Activated CD4-positive, alpha-beta T cell treated with anti-CD3 and anti-CD28 coated beads for 1 hour (primary cell): ENCODE measurements at places on chromosomes 4 and X.

DNA sequence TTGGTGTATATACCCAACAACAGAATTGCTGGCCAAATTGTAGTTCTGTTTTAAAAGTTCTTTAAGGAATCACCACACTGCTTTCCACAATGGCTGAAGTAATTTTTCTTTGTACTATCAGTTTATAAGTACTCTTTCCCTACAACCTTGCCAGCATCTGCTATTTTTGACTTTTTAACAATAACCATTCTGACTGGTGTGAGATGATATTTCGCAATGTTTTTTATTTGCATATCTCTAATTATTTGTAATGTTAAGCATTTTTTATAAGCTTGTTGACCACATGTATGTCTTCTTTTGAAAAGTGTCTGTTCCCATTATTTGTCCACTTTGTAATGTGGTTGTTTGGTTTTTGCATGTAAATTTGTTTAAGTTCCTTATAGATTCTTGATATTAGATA lies 509.9 kb upstream of the POU3F4 start:
- no peak for DNase-seq

GRCh38 chr4:179292468-179292867 lies 1850.2 kb upstream of the AGA start:
- no peak for DNase-seq

- no peak for DNase-seq
These were observed 41.4 kb downstream of the GUCY2F start for GRCh38 chrX:109440475-109440874.

DNA sequence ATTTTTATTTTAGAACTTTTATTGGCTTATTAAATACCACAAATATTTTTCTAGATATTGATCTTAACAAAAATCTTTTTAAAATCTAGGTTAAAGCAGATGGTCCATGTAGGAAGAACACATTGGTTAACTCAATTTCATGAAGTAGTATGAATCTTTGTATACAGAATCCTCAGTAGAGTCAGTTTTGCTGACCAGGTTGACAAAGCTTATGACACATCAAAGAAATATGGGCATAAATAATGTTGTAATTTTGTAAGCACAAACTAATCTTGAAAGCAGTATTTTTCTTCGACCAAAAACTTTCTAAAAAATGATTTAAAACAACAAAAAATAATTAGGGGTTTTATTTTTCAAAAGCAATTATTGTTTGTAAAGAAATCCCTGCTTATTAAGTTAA lies 479.3 kb upstream of the PCDH10 start:
- DNase-seq = no peak

DNA sequence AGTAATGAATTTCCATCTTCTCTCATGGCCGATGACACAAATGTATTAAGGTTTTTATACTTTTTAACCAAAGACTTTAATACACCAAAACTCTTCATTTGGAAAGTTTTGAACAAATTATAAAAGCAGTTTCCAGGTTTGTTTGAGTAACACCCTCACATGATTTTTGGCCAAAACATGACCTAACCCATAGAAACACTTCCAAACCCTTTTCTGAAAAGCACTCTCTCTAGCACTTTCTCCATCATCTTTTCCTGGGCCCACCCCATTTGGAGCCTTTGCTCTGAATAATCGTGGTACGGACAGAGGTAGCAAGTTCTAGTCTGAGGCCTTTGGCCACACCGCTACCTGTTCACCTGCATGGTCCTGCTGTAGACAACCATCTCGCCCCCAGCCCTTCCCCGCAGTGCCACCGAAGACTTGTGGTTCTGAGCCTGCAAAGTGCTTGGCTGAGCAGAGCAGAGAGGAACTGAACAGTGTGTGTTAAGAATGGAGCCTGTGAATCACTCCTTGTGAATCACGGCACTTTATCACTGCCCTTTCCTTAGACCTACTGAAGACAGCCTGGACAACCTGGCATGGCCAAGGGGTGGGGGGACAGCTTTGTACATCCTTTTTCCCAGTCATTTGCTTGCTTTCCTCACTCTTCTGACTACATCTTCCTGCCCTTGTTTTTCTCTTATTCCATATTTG lies 181.8 kb downstream of the PTTG2 start:
- no peak for DNase-seq

- no peak for DNase-seq
These were observed 127.2 kb downstream of the FNIP2 start for GRCh38 chr4:158895797-158896576.

GRCh38 chrX:56025872-56026571 lies 206.1 kb upstream of the KLF8 start:
- DNase-seq = no peak

- DNase-seq = no peak
These were observed 18.4 kb downstream of the NMU start for GRCh38 chr4:55617587-55618197.

DNA sequence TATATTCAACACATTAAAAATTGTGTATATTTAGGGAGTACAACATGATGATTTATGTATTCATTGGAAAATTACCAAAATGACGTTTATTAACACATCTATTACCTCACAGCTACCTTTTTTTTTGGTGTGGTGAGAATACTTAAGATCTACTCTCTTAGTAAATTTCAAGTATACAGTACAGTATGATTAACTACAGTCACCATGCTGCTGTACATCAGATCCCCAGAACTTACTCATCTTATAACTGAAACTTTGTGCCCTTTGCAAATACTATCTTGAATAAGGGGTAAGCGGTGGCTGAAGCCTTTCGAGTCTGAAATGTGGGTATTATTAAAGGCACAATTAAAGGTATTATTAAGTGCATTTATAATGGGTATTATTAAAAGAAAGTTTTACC lies 976 bp downstream of the PHKA1 start:
- DNase-seq = no peak

GRCh38 chrX:3263681-3264126 lies 82.7 kb downstream of the MXRA5 start:
- DNase-seq = no peak

GRCh38 chrX:107482046-107482445 lies 32.6 kb downstream of the FRMPD3 start:
- no peak for DNase-seq

DNA sequence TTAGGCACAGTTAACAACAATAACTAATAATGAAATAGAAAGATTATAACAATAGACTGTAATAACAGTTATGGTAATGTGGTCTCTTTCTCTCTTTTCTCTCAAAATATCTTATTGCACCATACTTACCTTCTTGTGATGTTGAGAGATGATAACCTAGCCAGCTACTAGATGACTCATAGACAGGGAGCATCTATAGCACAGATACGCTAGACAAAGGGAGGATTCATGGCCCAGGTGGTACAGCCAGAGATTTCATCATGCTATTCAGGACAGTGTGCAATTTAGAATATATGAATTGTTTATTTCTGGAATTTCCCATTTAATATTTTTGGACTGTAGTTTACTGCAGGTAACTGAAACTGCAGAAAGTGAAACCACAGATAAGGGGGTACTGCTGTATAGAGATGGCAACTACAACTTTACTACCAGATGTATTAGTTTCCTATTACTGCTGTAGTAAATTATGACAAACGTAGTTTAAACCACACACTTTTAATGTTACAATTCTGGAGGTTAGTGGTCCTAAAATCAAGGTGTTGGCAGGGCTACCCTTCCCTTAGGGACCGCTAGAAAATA lies 41.8 kb upstream of the MAGED1 start:
- no peak for DNase-seq

GRCh38 chr4:163384926-163385325 lies 41.2 kb downstream of the NPY5R start:
- no peak for DNase-seq

DNA sequence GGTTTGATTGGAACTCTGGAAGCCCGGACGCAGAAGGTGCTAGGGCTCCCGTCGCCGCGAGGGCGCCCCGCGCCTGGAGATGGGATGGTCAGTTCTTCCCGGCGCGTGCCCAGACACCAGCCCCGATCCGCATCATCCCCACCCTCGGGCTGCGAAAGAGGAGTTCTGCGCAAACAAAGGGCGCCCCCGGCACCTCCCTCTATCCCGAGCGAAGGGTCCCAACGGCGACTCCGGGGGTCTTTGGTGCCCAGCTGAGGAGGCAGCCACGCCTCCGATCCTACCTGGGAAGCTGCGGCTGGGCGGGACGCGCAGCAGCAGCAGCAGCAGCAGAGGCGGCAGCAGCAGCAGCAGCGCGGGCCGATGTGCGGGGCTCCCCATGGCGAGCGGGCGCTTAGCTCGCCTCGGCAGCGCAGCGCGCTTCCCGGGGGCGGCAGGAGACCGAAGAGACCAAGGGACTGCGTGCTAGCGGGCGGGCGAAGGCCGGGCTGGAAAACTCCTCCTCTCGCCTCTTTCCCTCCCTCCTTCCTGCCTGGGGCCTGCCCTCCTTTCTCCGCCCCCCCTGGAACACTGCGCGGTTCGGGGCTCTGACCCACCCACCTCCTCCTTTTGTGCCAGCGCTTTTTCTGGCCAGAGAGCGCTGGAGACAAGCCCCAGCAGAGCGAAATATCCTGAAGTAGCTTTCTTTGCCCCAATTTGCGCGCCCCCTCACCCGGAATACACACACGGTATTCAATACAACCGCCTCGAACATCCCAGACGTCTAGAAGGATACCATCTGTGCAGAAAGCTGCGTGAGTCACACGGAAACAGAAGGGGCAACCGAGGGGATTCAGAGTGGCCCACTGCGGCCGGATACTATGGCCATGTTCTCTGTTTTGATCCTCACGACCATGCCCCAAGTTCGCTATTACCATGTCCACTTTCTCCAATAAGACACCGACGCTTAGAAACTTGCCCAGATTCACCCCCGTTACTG lies at the start of gene SRPX:
SRPX (minus strand) TSS at position 457 of the 976 bp plus-strand sequence; CDS start at position 378, 79 bp downstream.
- no peak for DNase-seq

DNA sequence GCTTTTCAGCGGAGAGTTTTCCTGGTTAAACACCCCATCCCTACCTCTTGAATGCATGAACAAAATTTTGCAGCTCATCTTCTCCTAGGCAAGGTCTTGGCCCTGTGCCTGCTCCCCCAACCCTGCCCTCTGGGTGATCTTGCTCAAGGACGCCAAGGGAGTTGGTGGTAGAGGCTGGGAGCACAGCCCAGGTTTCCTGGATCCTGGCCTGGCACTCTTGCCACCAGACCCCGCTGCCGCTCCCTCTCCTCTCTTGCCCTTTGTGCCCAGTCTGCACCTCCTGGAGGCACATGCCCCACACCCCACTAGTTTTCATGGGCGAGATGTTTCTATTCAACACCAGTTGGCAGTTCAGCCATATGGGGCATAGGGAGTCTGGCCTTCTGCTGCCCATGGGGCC lies 37.3 kb downstream of the TSC22D3 start:
- no peak for DNase-seq

DNA sequence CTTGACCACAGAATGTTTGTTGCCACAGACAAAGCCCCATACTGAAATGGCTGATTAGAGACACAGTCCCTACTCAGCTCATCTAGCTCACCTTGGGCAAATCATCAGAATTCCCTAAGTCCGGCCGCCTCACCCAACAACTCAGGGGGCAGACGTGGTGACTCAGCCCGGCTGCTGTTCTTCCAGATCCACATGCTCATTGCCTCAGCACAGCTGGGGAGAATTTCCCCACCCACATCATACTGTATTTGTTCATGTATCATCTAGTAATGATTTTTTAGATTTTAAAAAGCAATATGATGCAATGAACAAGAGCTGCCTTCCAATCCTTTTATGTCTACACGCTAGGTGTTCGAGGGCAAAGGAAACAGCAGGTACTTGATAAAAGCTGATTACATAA lies 333.8 kb upstream of the TENM3 start:
- DNase-seq = no peak

- no peak for DNase-seq
These were observed 35.5 kb downstream of the OFD1 start for GRCh38 chrX:13770013-13770535.

GRCh38 chr4:152307669-152308068 lies 228.2 kb downstream of the FBXW7 start:
- no peak for DNase-seq

- DNase-seq = no peak
These were observed 40.7 kb upstream of the ASMTL start for GRCh38 chrX:1493412-1493811.

GRCh38 chr4:5755679-5756078 lies 44.7 kb downstream of the EVC start:
- DNase-seq = no peak

GRCh38 chr4:164768516-164768915 lies 14.6 kb downstream of the SMIM31 start:
- DNase-seq = no peak

DNA sequence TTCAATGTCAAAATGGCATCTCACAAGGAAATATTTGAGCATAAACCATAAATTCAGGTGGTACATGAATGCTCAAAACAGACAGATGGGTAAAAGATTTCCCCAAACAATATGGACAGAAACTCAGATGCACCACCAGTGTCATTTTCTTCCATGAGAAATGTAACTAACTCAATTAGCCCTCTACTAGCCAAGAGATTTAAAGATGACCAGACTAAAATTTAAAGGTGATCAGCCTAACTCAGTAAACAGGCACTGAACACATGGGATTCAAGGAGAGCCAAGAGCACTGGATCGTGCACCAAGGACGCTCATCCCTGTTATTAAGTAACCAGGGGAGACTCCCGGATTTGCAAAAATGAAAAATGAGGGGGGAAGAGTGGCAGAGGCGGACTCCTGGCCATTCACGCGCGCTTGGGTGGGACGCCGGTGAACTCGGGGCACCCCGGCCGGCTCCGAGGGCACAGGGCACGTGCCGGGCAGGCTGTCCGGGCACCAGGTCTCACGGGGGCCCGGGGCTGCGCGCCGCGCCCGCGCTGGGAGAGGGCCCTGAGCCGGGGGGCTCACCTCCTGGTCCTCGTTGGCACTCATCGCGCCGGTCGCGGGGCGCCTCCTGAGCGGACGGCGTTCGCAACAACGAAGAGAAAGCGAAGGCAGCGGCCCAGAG lies 490 bp downstream of the RWDD4 start:
- DNase-seq = no peak

DNA sequence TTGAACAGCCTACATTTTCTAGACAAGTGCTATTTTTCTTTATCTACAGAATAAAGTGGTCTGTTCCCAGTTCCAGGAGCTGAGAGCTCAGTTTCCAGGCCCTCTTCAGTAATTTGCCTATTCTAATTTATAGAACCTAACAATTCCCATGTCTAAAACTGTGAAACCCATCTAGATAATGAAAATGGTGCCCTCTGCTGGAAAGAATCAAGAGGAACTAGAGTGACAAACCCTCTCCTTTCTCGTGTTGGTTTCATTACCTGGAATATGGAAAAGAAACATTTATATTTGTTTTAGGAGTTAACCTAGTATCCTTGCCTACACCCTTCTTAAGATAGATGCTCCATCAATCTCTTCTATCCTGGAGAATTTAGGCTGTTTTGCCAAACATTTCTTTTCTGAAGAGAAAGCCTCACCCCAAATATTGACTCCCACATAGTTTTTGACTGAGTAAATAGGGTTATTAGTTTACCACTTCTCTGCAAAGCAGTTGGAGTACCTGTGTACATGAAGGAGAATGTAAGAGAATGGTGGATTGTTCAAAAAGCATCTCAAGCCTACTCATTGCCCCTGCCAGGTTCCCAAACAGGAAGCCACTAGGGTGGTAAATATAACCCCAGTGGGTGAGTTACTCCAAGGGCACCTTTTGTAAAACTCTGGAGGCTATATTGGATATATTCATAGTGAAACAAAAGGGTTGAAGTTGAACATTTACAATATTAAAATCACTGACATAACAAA lies 121.6 kb downstream of the RASL11B start:
- DNase-seq = no peak

GRCh38 chrX:123173833-123174232 lies 10.2 kb upstream of the GRIA3 start:
- no peak for DNase-seq

- no peak for DNase-seq
These were observed 426 bp downstream of the SLBP start for GRCh38 chr4:1711571-1712215.

- no peak for DNase-seq
These were observed 145.4 kb upstream of the HUWE1 start for GRCh38 chrX:53831662-53832635.

GRCh38 chrX:63746278-63746677 lies 38.7 kb downstream of the ARHGEF9 start:
- no peak for DNase-seq
